ENCODE measurements at places on chromosomes 3 and 15. TPM values are rescaled to one million over a fixed set of nuclear protein-coding genes. Genes with fewer than 3 reads are reported as not detected.

DNA sequence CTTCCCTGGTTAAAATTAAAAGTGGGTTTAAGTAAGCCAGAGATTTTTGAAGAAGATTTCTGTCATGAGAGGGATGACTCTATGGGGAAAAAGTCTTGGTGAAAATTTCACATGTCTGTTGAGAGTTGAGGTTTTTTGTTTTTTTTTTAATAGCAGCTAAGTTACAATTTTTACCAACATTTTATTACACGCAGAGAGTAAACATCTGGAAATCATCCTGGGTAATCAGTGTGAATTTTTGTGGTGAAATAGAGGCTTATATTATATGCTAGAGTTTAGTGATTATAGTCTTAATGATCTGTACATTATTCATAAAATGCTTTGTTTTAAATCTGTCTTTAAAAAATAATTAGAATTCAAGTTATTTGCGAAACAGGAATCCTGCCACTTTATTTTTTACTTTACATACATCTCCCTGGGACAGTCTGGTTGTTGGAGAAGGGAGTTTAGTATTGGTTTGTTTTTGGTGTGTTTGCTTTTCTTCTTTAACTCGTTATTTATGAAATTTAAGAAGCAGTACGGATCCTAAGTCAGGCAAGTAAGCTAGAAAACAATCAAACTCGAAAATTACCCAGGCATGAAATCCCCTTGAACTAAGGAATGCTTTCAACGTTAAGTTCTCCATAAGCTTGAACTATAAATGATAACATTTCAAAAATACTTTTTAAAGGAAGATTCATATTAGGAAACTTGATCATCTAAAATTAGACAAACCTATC, 143.4 kb upstream of the TSC22D2 start:
- DNase-seq = no peak

The GNAT1 gene
- total RNA-seq = 0.07 TPM

DNA sequence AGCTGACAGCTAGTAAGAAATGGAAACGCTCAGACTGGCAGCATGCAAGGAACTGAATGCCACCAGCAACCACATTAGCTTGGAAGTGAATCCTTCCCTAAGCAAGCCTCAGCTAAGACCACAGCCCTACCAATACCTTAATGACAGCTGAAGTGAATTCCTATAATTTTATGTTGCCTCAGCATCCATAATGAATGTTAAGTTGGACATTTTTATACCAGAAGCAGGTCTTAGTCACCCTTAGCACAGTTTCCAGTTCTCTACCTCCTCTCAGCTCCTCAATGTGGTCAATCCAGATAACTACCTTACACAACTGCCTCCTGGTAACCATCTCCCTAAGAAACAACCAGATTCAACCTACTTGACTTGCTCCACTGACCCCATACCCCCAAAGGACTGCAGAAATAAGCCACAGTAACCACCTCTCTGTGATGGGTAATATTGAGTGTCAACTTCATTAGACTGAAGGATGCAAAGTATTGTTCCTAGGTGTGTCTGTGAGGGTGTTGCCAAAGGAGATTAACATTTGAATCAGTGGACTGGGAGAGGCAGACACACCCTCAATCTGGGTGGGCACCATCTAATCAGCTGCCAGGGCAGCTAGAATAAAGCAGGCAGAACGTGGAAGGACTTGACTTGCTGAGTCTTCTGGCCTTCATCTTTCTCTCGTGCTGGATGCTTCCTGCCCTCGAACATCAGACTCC, 33.5 kb downstream of the NEDD4 start:
- DNase-seq = no peak

The ZDHHC23 gene
- total RNA-seq = 9.4 TPM

- DNase-seq = no peak
Measured at GRCh38 chr3:173030273-173030672, 110.8 kb downstream of the SPATA16 start.

The TJP1 gene
- 57.3 TPM for total RNA-seq

GRCh38 chr3:12294885-12295580, 6.2 kb downstream of the PPARG start:
- no peak for DNase-seq

The GOLGA8K gene
- 0.24 TPM for total RNA-seq

GRCh38 chr3:153330901-153331300, 168.9 kb downstream of the RAP2B start:
- no peak for DNase-seq

The CHRNA7 gene
- not detected for total RNA-seq

DNA sequence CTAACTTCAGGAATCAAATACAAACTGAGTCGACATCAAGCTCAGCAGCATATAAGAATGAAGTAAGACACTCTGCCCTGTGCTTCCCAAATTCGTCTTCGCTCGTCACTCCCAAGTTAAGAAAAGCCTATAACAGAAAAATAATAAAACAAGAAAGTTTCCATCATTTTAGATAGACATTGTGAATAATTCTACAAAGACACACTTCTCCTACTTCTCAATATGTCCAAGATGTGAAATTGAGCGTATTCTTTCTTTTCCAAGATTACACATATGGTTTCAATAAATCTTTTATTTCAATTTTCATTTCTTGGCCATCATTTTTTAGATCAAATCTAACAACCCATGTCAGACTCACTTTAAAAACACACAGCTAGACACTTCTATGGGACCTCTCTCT, 85.1 kb downstream of the FSIP1 start:
- no peak for DNase-seq

DNA sequence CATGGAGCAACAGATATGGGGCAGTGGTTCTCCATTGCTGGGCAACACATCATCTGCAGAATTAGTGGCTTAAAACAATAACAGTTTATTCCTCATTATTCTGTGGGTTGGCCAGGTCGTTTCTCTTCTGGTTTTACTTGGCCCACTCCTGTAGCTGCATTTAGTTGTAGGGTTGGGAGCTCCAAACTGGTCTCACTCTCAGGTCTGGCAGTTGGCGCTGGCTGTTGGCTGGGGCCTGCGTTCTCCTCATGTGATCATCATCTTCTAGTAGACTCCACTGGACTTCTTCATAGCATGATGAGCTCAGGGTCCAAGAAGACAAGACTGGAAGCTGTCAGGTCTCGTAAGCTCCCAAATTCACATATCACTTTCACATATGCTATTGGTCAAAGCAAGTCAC, 91.9 kb downstream of the EPHB1 start:
- DNase-seq = no peak

DNA sequence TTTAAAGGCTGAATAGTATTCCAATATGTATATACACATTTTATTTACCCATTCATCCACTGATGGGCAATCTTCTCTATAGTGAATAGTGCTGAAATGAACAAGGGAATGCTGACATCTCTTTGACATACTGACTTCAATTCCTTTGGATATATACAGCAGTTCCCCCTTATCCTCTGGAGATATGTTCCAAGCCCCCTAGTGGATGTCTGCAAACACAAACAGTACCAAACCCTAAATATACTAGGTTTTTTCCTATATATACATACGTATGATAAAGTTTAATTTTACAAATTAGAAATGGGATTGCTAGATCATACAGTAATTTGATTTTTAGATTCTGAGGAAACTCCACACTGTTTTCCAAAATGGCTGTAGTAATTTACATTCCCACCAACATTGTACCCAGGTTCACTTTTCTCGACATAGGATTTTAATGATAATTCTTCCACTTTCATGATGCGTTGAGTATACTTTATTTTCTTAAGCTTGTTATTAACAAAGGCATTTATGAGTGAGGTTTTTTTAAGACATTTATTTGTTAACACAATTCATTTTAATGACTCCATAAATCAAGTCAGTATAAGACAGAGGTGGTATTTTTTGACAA, 38.2 kb downstream of the VPS13C start:
- no peak for DNase-seq

The MAGEL2 gene
- 0.05 TPM for total RNA-seq

The PEX11A gene
- 25.9 TPM for total RNA-seq

DNA sequence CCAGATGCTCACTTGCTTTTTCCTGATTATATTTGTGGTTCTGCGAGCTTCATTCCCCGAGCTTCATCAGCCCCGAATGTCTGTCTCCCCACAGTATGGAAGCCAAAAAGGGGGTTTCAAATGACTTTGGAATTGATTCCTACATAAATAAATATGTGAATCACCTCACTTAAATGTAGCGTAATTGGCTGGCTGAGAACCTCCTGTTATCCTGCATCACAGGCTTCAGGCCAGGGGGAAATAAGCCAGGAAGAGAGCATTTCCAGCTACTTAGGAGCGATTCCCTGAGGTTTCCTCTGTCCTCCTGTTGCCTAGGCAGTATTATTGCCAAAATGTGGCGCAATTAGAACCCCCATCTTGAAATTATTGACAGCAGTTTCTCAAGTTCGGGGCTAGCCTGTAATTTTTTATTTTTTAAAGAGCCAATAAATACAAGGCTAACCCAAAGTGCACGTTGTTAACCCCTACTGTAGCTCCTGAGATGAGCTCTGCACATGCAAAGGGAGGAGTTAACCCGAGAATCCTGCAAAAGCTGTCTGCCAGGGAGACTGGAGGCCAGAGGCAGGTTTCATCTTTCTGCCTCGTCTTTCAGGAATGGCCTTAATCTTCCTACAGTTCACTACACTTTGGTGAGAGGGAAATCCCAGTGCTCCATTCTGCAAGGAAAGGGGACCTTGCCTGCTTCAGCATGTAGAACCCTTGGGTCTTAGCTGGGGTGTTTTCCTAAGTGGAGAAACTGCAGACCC, 148.2 kb downstream of the ADAMTS9 start:
- no peak for DNase-seq

The FRMD5 gene
- total RNA-seq = not detected
